GM04503 (cell line): ENCODE measurements at places on chromosomes 11 and 22.

DNA sequence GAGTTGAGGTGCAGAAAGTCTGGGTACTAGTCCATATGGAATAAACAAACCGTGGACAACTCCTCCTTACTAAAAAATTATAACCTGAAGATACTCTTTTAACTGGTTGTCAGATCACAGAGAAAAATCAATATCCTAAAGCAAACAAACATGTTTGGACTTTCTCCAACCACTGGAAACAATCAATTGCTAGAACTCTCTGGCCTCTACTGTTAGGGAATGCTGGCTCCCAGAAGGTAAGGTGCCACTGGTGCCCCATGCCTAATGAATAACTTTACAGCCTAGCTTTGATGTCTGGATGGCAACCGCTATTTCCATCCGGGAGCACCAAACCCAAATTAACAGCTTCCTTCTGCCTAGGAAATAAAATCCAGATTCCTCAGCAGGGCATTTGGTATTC, 74.5 kb downstream of the AMBRA1 start:
- DNase-seq = no peak

DNA sequence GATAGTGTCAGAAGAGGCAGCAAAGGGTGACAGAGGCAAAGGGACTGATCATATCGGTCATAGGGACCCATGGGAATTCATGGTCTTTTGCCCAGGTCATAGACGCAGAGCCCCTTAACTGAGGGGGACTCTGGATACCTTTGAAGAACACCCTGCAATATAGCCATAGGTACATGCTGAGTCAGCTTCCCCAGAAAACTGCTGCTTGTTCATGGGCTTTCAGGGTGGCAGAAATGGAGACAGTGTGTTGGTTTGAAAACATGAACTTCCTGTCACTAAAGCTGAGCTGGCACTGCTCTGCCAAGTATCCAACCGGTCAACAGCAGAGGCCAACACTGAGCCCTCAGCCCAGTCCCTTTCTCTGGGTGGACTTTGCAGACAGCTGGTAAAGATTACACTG, 114.2 kb downstream of the EFCAB6 start:
- no peak for DNase-seq

GRCh38 chr22:38141217-38141973, 30.9 kb upstream of the BAIAP2L2 start:
- no peak for DNase-seq

DNA sequence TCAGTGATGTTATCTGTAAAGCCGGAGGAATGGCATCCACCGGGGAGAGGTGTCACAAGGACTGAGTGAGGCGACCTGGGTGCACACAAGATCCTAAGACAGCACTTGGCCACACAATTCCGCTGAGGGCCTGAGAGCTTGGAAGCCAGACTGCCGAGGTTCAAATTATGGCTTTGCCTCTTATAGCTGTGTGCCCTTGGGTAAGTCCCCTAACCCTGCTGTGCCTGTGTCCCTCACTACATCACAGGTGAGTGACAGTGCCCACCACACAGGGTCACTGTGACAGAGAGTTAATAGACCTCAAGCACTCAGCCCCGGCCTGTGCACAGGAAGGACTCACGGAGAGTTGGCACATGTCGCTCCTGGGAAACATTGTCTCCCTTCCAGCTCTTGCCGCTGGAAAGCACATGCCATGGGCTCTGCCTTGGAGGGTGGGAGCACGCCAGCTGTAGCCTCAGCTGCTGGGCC, 592 bp downstream of the RHOD start:
- no peak for DNase-seq

DNA sequence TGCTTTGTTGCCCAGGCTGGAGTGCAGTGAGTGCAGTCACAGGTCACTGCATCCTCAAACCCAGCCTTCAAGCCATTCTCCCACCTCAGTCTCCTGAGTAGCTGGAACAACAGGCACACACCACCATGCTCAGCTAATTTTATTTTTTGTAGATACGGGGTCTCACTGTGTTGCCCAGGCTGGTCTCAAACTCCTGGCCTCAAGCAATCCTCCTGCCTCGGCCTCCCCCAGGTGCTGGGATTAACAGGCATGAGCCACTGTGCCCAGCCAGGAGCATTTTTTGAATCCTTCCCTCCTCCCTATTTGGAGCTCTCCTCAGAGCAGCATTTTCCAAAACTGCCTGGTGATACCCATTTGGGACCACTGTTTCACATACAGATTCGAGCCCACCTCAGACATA, 77.2 kb downstream of the NCAPD3 start:
- DNase-seq = no peak

GRCh38 chr11:63504933-63505586, 824 bp upstream of the LGALS12 start:
- DNase-seq = no peak

- DNase-seq = no peak
Observed at GRCh38 chr22:31871480-31871879, 72.9 kb upstream of the YWHAH start.

DNA sequence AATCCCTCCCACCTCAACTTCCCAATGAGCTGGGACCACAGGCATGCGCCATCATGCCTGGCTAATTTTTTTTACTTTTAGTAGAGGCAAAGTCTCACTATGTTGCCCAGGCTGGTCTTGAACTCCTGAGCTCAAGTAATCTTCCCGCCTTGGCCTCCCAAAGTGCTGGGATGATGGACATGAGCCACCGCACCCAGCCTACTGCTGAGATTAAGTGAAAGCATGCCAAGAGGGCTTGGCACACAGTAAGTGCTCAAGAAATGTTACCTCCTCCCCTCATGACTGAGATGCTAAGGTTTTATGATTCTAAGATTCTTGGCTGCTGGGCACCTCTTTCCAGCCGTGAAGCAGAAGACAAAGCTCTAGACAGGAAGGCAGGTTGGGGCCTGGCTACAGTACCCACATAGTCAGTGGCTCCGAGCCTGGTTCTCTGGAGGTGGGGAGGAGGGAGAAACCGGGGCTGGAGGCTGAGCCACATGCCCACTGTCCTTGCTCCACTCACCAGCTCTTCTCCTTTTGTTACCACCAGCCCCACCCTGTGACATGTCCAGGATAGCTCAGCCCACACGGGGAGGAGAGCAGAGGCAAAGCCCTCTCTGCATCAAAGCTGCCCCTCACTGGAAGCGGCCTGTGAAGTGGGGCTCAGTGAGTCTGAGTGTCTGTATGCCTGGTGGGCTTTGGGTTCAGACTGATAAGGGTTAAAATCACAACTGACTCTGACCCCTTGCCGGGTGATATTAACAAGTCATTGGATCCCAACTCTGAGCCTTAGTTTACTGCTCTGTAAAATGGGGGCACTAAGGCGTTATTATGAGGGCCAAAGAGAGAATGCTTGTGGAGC, 12.9 kb downstream of the ARHGEF17 start:
- DNase-seq = no peak

DNA sequence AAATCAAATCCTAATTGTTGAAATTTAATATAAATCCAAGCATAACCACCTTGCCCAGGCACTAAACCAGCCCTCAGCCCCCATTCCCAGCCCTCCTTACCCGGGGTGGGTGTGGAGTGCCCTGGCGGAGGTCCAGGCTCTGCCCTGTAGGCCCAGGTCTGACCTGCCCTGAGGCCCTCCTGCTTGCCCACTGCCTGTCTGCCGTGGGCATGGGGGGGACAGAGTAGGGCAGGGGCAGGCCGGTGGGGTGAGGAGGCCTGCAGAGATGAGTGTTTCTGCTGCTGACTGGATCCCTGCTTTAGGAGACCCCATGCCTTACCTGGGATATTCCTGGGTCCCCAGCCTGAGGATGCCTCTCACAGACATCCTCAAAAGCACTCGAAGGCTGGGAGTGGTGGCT, 3.6 kb upstream of the CHID1 start:
- DNase-seq = no peak

DNA sequence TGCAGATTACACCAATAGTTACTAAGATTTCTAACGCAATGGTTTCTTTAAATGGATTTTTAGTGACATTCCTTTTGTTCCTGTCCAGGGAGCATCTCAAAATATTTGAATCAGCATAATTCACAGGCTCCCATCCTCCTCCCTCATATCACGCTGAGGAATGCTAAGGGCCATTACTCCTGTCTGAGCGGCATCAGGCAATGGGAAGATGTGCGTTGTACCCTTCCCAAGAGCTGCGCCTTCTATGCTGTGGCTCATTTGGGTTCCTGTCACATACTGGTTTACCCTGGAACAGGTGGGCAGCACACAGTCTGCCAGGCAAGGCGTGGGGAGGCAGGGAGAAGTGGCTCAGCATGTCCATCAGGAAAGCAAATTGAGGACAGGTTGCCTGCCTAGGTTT, 121.9 kb downstream of the DBX1 start:
- no peak for DNase-seq

DNA sequence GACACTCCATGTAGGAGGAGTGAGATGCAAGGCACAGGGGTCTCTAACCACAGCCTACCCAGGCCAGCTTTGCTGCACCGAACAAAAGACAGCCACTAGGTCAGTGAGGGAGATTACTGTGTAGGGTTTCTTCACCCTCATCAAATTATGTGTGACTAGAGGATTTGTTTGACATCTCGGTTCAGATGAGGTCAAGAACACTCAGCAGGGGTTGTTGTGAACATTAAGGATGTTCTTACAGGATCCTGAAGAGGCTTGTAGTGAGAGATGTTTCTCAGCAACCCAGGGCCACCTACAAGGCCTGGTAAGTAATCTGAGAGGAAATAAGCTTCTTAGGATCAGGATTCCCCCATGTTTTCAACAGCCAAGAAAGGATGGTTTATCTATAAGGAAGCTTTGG, 202.1 kb downstream of the NXPE2 start:
- DNase-seq = no peak

GRCh38 chr22:30928401-30928800, 40.2 kb downstream of the MORC2 start:
- DNase-seq = no peak

DNA sequence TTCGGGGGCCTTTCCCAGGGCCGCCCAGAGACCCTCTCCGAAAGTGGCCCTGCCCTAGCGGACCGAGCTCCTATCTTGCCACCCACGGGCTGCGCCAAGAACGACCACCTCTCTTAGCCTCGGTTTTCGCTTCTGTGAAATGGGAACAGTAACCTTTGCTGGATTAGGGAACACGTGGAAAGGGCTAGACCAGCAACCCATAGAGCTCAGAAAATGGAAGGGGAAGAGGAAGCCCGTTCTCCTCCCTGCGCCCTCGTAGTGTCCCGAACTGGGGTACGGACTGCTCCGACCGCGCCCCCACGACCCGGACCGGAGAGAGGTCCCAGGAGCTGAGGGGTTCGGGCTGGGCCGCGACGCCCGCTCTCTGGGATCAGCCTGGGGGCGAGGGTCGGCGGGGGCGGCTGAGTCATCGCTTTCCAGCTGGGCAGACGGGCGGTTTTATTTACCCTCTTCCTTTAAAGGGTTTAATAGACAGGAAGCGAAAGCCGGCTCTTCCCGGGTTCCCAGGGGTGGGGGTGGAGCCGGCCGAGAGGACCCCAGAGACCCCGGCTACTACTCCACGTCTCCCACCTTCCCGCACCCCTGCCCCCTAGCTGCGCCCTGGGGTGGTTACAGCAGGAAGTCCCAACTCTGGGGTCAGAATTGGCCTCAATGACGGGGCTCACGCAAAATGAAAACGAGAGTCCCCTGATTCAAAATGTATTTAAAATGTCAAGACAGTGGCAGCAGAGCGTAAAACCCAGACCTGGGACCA, 907 bp upstream of the PHLDA2 start:
- no peak for DNase-seq

DNA sequence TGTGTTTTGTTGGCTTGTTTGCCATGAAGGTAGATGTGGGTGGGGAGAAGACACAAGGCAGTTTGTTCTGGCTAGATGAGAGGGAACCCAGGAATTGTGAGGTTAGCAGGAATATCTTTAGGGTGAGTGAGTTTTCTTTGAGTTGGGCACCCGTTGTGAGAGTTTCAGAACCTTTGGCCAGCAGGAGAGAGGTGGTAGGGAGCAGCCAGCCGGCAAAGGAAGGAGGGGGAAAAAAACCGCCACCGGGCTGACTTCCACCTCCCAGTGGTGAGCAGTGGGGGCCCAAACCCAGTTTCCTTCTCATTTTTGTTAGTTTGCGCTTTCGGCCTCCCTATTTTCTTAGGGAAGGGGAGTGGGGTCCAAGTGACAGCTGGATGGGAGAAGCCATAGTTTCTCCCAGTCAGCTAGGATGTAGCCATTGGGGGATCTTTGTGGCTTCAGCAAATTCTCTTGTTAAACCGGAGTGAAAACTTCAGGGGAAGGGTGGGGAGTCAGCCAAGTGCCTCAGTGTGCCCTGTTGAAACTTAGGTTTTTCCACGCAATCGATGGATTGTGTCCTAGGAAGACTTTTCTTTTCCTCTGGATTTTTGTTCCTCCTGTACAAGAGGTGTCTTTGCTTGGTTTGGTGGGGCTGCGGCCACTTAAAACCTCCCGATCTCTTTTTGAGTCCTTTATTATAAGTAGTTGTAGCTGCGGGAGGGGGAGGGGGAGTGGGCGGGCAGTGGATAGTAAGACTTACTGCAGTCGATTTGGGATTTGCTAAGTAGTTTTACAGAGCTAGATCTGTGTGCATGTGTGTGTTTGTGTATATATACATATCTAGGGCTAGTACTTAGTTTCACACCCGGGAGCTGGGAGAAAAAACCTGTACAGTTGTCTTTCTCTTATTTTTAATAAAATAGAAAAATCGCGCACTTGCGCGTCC, 1.1 kb upstream of the GCAT start:
- no peak for DNase-seq

- peak; percentile 8 for DNase-seq
Observed at GRCh38 chr11:134170177-134170918, 53.4 kb downstream of the NCAPD3 start.

GRCh38 chr11:44557464-44557863, 8.0 kb upstream of the CD82 start:
- DNase-seq = no peak

GRCh38 chr11:123180574-123180973, 14.5 kb downstream of the CLMP start:
- no peak for DNase-seq

- DNase-seq = no peak
Observed at GRCh38 chr11:44960200-44960845, 9.6 kb upstream of the TP53I11 start.

- no peak for DNase-seq
Observed at GRCh38 chr11:37988031-37988430, 1390.0 kb upstream of the RAG2 start.

GRCh38 chr11:99098751-99099150, 78.0 kb downstream of the CNTN5 start:
- no peak for DNase-seq

GRCh38 chr11:37353192-37353591, 755.2 kb upstream of the RAG2 start:
- DNase-seq = no peak

GRCh38 chr11:28259177-28259843, 151.1 kb downstream of the METTL15 start:
- DNase-seq = no peak

DNA sequence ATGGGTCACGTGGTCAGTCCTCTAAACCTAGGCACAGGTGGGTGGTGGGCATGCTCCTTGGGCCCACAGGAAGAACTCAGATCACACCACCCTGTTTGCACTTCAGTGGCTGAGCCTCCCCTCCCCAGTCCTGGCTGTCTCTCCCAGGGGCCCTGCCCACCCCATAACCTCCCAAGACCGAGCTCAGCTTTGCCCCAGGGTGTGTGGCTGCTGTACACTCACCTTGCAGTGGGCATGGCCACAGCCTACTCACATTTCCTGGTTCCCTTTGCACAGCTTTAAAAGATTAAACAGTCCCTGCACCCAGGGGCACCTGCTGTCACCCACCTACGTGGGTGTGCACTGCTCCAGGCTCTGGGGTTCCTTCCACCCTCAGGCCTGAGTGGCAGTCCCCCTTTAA, 13.8 kb downstream of the TRIOBP start:
- no peak for DNase-seq
